ENCODE measurements at places on chromosomes 2 and 18.

DNA sequence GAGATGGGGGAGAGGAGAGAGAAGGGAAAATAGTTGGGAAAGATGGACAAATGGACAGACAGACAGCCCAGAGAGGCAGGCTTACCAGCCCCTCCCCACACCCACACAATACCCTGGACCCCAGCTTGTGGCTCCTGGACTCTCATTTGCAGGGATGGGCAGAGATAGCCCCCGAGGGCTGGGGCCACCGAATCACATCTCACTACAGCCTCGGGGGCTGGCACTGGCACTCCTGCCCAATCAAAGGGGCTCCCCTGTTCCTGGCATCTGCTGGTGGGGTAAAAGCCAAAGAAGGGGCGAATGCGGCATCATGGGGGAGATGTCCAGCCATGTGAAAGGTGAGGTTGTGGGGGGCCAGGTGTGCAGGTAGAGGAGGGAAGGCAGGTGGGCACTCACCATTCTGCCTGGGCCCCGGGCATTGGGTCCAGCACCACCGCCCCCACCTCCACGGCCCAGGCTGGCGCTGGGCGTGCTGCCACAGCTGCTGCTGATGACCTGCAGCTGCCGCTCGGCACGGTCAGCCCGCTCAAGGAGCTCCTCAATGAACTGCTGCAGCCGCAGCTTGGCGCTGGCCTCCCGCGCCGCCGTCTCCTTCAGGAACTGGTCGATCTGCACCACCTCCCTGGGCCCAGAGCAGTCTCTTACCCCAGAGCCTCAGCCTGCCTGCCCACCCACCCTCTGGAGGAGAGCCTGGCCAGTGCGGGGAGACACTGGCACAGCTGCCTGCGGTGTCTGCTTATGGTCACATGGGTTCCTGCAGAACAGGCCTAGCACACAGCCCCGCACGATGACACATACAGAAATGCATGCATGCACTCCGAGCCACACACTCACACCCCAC lies 18.0 kb downstream of the FBXO41 start:
- DNase-seq, result no peak

DNA sequence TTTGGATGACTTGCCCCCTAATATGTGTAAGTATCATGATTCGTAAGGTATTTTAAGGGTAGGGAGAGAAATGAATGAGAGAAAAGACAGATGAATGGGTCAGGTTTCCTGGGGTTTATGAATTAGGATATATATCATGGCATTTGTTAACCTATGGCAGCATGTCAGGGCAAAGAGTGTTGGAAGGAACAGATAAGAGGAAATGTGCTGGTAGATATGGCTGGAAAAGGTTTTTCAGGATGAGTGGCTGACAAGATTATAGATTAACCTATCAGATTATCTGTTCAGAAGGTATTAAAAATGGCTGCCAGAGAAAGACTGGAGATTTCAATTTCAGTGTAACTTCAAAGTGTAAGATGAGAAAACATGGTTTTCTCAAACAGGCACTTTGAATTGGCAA lies 67.8 kb downstream of the SRBD1 start:
- DNase-seq, result no peak

- DNase-seq, result no peak
These were observed 88.5 kb downstream of the SH3RF3 start for GRCh38 chr2:109217362-109218086.

DNA sequence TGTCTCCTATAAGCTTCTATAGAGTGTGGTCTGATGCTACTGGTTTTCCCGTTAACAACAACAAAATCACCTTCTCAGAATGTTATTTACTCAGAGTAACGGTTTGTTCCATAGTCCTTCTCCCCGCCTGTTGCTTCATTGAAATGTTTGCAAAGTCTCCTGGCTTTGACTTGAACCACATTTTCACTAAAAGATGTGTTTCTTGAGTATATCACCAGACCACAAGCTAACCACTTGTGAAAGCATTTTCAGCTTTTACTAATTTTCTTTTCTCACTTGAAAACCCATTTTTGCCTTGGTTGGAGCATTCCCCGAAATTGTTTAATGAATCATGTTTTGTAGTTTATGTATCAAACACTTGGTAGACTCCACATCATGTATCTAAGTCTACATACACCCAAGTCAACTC lies 121.2 kb downstream of the DPP4 start:
- DNase-seq, result no peak

DNA sequence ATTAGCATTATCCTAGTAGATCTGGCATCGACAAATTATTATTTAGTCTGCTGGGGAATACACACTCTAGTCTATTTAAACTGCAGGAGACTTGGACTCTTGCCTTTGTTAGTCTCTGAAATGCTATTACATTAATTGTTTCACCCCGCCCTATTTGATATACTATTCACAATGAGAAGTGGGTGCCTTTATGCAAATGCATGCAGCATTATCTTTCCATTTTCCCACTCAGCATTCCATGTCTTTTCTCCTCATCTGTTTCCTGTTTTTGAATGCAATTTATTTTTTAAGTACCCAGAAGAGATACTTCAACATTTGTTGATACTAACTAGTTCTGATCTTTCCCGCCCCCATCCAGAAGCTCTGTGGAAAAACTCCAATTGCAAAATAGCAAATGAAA lies 395.3 kb upstream of the NXPH2 start:
- DNase-seq, result no peak

- DNase-seq, result no peak
These were observed 49.0 kb downstream of the PSMG2 start for GRCh38 chr18:12751891-12752290.
